ENCODE measurements at places on chromosomes 7 and 10. TPM values are rescaled to one million over a fixed set of nuclear protein-coding genes. Genes with fewer than 3 reads are reported as not detected.

GRCh38 chr7:115844857-115845256 lies 185.7 kb downstream of the TFEC start:
- no peaks in the 10 kb centered on the region for H3K36me3 ChIP-seq
- H3K4me3 ChIP-seq = no peak overlapping the region

DNA sequence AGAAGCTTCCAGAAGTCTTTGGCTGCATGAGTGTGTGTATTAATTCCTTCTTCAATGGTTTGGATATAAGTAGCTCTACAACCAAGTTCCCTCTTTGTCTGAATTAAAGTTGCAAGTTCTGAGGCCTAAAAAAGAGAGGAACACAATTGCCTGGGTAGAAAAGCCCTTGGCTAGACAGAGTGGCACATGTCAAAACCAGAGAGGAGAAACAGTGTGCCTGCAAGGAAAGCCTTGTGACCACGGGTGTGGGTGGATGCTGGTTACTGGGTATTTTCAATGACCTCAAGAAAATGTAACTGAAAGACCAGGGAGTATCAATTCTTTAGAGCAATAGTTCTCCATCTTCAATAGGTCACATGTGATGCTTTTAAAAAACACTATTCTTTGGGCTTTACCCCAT lies 148.3 kb downstream of the SVIL start:
- H3K27me3 ChIP-seq = no peaks in the 10 kb centered on the region
- no peak overlapping the region for H3K4me3 ChIP-seq
- peaks cover 15% of the 10 kb centered on the region for H3K4me1 ChIP-seq
- no peak for DNase-seq
- no peak overlapping the region for H3K27ac ChIP-seq

The LIPF gene
- total RNA-seq = not detected

The KAZALD1 gene
- 30.1 TPM for total RNA-seq

The TAS2R38 gene
- total RNA-seq = not detected

The FGFR2 gene
- total RNA-seq = 13.8 TPM
